Activated CD4-positive, alpha-beta T cell treated with anti-CD3 and anti-CD28 coated beads for 24 hours (primary cell): ENCODE measurements at places on chromosomes 7 and 10.

GRCh38 chr7:77679608-77680007 lies 16.7 kb upstream of the RSBN1L start:
- no peak for DNase-seq

GRCh38 chr7:22542669-22543068 lies 42.7 kb upstream of the STEAP1B start:
- DNase-seq = no peak

- DNase-seq = no peak
These were observed 225.7 kb upstream of the AOAH start for GRCh38 chr7:36949711-36950600.

DNA sequence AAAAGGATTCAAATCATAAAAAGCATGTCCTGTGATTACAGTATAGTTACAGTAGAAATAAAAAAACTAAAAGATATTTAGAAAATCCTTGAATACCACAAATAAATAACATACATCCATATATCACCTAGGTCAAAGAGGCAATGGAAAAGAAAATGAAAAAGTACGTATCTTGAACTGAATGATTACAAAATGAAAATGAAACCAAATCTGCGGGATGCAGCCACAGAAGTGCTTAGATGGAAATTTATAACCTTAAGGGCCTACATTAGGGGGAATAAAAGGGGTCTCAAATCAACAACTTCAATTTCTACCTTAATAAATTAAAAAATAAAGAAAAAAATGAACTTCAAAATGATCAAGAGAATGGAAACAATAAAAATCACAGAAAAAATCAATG lies 879.0 kb upstream of the CELF2 start:
- no peak for DNase-seq

DNA sequence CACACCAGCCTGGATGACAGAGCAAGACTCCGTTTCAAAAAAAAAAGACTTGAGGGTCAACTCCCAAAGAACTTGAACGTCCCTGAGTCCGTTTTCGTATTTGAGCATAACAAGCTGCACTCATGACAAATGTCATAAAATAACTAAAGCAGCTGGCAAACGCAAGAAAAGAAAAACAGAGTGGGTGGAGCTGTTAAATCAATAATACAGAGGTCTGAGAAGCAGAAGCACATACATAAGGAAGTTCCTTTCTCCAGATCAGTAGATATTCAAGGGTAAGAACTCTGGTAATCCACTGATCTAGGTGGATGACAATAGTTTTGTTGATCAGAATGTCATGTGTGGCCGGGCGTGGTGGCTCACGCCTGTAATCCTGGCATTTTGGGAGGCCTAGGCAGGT lies 150.1 kb downstream of the FAM107B start:
- no peak for DNase-seq

DNA sequence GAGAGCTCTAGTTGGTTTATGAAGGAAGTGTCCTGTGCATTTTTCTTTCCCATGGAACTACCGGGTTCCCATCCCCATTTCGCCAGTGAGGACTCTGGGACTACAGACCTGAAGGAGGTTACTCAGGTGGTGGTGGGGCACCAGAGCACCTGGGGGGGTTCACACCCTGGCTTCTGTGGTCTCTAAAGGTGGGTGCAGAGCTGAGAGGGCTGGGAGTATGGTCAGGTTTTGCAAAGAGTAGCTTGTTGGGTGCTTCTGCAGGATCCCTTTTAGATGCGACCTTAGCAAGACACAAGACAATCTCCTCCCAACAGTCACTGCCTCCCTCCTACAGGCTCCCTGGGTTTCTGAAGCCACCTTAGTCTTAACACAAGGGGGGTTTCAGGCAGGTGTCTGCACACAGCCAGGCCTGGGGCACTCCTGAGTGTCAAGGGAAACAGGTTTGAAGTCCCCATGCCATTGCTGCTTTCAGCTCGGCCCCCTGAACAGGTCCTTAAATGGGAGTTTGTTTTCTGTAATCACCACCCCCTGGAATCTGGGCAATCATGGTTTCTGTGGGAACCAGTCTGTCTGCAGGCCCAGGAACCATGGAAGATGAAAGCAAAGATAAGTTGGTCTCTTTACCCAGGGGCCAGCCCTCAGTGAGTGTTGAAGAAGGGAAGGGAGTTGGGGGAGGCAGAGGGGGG lies 9.9 kb upstream of the CXCL12 start:
- no peak for DNase-seq

DNA sequence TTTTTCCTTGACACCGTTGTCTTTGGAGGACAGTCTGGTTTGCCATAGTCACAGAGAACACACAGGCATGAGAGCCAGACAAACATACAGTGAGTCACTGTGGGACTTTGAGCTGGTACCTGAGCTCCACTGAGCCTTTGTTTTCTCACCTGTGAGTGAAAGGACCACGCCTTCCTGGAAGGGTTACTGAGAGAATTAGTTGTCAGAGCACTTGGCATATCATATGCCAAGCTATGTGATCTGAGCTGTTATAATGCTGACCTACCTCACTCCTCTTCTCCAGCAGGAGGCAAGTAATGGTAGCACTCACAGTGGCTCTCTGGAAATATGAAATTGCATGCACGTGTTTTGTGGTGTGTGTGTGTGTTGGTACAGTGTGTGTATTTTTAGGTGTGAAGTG lies 59.7 kb downstream of the CXCL12 start:
- DNase-seq = no peak

GRCh38 chr7:117718116-117718835 lies 155.0 kb downstream of the CTTNBP2 start:
- DNase-seq = no peak

DNA sequence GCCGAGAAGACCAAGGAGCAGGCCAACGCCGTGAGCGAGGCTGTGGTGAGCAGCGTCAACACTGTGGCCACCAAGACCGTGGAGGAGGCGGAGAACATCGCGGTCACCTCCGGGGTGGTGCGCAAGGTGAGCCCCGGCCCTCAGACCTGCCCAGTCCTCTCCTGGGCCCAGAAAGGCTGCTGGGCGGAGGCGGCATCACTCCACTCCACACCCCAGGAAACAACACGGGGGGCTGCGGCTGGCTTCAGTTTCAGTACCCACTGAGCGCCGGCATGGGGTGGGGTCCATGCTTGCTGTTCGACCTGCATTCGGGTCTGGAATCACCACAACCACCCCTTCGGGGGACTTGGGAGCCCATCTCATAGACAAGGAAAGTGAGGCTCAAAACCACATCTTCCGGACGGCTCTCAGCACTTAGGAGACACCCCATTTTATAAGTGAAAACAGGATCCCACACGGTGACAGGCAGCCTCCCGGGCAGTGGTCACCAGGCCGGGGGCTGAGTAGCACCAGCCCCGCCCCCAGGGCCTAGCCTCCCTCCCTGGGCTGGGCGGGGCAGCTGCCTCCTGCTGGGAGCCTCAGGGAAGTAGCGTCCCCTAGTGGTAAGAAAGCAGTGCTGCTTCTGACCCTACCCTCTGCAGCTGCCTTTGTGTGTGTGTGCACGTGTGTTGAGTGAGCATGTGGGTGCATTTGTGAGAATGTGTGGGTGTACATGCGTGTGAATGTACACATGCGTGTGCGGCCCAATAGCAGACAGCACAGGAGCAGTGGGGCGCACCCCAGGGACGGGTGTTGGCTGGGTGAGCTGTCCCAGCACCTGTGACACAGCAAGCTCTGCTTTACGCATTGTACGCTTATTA lies 1.8 kb downstream of the SNCG start:
- DNase-seq = no peak

DNA sequence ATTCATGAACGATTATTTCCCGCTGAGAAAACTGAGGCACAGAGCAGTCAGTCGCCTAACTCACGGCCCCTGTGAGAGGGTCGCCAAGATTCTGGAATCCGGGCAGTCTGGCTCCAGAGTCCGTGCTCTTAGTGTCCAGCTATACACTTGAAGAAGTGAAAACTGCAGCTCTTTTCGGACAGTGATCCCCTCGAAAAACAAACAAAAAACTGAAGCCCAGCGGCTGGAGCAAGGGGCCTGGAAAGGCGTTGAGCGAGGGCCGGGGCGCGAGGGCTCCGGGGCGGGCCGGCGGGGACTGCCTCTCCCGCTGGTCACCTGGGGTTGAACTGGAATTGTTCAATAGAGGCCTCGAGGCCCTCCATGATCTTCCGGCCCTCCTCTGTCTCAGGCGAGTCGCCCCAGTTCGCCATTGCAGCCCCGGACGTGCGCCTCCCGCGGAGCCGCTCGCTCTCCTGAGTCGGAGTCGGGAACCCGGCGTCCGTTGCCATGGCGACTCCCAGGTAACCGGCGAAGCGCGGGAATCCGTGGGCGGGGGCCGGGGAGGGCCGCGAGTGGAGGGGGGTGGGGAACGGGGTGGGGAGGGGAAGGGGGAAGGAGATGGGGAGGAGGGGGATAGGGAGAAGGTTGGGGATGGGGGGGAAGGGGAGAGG lies 881 bp downstream of the C10orf67 start:
- DNase-seq = peak; percentile 36

- no peak for DNase-seq
These were observed 26.4 kb downstream of the SSMEM1 start for GRCh38 chr7:130234078-130234477.

DNA sequence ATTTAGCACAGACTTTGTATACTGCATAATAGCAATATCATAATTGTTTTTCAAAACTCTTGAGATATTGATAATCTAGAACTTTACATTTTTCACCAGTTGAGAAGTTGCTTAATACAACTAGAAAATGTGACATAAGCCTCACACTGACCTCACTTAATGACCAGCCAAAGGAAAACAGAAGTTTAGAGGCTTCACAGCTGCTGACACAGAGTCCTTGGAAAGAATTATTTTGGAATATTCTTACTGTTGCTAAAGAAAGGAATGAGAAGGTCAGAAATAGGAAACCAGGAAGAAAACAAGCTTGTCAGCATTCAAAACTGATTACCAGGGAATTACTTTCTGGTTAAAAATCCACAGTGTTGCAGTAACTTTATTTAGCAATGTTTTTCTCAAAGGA lies 35.5 kb upstream of the WASL start:
- DNase-seq = no peak

DNA sequence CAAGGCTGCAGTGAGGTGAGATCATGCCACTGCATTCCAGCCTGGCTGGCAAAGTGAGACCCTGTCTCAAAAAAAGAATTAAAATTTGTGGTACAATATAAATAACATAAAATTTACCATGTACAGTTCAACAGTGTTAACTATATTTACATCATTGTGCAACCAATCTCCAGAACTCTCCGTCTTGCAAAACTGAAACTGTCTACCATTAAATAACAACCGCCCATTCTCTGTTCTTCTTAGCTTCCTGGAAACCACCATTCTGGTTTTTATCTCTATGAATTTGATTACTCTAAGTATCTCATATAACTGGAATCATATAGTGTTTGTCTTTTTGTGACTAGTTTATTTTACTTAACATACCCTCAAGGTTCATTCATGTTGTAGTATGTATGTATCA lies 167.6 kb downstream of the AUTS2 start:
- DNase-seq = no peak

DNA sequence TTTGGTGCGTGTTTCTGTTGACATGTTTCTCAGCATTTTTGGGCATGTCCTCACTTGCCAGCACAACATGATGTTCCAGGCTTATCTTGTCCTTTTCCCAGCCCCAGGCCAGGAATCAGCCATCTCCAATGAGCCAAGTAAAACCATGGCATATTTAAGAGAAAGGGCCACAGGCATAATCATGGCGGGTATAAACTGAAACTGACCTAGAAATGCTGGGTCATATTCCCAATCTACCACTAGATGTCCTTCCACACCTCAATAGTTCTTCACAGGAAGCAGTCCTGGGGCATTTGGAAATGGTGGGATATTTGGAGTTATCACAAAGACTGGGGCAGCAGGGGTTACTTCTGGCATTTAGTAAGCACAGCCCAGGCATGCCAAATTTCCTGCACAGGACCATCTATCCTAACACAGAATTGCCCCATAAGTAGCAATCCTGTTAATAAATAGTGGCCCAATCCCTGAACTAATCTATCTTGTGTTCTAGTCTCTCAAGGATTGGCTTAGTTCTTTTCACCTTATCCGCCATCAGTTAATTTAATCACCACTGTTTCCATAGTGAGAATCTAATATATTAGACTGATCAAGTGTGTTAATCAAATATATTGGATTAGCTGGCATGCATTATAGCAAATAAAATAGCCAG lies 101.6 kb downstream of the NPSR1 start:
- DNase-seq = no peak

GRCh38 chr7:136163340-136163801 lies 186.2 kb upstream of the MTPN start:
- DNase-seq = no peak

GRCh38 chr10:53079283-53079682 lies 306.7 kb upstream of the MBL2 start:
- DNase-seq = no peak

- no peak for DNase-seq
These were observed 7.1 kb upstream of the RBM20 start for GRCh38 chr10:110636932-110637557.

- no peak for DNase-seq
These were observed 634 bp upstream of the HOXA7 start for GRCh38 chr7:27156916-27157701.

GRCh38 chr7:47071866-47072265 lies 510.0 kb downstream of the TNS3 start:
- DNase-seq = no peak

- no peak for DNase-seq
These were observed 68.1 kb upstream of the NPTX2 start for GRCh38 chr7:98548971-98549370.

GRCh38 chr7:26317211-26317610 lies 25.5 kb downstream of the SNX10 start:
- no peak for DNase-seq

- DNase-seq = no peak
These were observed 6.4 kb downstream of the BLNK start for GRCh38 chr10:96264938-96265337.

DNA sequence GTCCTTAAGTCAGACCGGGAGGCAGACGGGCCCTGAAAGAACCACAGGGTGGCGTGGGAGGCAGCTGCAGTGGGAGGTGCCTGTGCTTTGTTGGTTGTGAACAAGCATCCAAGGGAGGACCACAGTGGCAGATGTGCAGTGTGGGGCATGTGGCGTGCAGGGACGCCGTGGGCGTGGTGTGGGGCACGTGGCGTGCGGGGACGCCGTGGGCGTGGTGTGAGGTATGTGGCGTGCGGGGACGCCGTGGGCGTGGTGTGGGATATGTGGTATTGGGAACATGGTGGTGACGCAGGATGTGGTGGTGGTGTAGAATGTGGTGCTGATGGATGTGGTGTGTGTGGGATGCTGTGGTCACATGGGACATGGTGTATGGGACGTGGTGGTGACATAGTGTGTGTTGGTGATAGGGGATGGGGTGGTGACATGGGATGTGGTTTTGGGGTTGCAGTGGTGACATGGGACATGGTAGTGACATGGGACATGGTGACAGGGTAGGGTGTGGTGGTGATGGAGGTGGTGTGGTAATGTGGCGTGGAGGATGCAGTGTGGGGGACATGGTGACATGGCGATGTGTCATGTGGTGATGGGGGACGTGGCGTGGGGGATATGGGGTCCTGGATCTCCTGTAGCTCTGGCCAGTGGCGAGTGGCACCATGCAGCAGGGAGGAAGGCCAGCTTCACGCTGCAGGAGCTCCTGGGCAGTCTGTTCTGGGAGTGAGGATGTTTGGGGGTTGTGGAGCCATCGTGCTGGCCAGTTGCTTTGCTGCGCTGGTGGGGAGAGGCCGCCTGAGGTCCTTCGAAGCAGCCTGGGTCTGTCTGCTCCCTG lies 78.8 kb downstream of the INPP5A start:
- peak; percentile 57 for DNase-seq

GRCh38 chr7:69732203-69732602 lies 133.9 kb downstream of the AUTS2 start:
- DNase-seq = no peak
